H4 (cell line): ENCODE measurements at places on chromosomes 7 and 10. TPM values are rescaled to one million over a fixed set of nuclear protein-coding genes. Genes with fewer than 3 reads are reported as not detected.

DNA sequence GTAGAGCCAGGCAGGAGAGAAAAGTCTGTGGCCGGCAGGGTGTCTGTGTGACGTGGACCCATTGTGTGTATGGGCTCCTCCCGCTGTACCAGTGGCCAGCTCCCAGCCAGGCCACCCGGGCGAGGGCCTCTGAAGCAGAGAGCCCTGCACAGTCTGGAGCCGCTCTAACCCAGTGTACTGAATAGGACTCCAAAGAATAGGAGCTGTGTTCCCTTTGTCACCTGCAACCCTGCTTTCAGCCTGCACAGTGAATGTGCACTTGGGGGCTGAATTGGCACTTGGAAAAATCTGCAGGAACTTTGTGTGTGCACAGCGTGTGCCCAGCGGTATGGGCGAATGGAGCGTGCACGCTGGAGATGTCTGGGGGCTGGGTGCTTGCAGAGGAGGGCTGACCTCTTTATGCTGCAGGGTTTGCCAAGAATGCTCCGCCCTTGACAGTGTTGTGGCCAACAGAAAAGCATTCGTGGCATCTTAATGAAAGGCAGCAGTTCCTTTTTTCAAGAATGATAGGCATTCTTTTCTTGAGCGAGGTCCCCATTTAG lies 216.2 kb downstream of the AUTS2 start:
- DNase-seq: no peak

DNA sequence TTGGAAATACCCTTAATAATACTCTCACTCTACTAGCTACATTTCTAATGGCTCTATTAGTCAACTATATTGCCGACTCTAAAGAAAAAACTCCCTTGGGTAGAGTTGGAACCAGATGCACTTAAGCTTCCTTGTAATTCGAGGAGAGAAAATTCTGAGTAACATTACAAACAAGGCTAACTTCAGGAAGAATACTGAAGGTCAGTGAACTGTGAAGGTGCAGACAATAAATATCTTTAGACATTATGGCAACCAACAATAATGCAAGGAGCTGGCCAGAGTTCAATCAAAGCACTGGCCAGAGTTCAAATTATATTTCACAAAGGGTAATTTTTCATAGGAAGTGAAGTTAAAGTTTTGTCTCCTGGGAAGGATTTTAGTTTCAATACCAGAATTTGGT lies 40.7 kb upstream of the MRLN start:
- no peak for DNase-seq

GRCh38 chr10:84076540-84077195 lies 62.6 kb upstream of the GHITM start:
- peak; percentile 55 for DNase-seq

The CYP26C1 gene
- not detected in 2 replicates for total RNA-seq

The NDUFB2 gene
- 605 and 629 TPM in 2 replicates for total RNA-seq

The HOXA4 gene
- total RNA-seq: 0.88 and 1.2 TPM in 2 replicates
